Left lobe of liver (tissue), 2 donors: ENCODE measurements at places on chromosomes 3 and 15. TPM values are rescaled to one million over a fixed set of nuclear protein-coding genes. Genes with fewer than 3 reads are reported as not detected.

Gene KLHL40
- not detected for total RNA-seq

Gene DNAJC17
- 31.3 TPM for total RNA-seq

DNA sequence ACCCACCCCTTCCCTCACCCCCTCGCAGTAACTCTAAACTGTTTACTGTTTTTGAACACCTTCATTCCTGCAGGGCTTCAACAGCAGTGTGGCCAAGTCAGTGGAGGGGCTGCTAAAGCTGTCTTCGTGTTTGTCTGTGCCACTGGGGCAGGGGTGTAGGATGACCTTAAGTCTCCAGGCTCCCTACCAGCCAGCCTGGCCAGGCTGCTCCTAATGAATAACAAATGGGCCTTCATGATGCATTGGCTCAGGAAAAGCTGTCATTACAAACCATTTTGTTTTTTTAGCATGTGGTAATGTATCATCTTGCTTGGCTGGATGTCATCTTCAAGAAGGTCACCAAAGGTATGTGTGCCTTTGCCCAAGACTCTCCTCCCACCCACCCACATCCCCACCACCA, 372.2 kb upstream of the WNT5A start:
- DNase-seq, result no peak

- no peak for DNase-seq
Measured at GRCh38 chr15:32682569-32682968, 35.2 kb upstream of the GREM1 start.

DNA sequence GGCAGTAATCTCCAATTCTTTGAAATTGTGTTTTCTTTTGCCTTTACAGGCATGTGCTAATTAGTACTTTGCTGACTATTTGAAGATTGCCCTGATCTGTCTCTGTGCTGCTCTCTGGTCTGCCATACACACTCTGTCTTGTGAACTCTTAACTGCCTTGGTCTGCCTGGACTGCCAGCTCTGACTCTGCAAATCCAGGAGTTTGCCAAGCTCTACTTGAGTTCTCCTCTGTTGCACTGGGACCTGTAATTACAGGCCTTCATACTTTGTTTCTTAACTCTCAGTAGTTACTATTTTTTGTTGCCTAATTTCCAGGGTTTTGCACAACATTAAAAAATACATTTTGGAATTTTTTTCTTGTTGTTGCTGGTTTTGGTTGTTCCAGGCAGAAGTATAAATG, 155.0 kb downstream of the RSRC1 start:
- no peak for DNase-seq

DNA sequence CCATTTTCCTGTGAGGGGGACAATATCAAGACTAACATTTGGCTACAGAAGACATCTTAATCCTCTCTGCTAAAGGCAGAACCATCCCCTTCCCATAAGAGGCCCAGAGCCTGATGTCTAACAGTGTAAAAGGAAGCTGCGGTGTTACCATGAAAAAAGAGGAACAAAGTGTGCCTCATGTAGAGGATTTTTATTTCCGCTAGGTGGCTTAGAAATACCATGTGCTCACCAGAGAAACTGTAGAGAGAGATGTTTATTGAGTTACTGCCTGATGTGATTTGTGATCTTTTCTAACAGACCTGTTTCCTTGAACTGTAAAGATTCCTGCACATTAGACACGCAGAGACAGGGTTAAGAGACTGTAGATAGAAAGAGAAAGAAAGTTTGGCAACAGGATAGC, 22.0 kb downstream of the OR5H15 start:
- no peak for DNase-seq

DNA sequence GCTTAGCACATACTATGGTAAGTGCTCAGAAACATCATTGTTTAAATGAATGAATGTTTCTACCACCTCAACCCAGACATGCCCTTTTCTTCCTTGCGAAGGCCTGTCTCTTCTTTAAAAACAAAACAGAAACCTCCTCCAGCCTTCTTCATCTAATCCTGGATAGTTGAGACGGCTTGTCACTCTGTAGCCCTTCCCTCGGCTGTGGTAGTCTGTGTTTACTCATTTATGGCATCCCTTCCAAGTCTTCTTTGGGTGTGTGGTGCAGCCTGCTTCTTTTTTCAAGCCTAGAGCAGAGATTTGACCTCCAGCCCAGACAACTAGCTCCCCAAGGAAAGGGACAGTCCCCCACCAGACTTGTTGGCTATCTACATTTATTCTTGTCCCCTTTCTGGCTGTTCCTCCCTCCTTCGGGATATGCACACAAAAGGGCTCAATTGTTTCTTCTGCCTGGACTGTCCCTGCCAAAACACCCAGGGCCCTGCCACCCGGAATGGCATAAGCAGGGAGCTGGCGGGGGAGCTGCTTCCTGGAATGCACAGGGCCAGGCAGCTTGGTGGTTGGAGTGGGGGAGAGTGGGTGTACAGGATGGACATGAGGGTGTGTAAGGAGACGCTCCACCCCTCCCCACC, 67.8 kb downstream of the ITGA11 start:
- no peak for DNase-seq
